ENCODE measurements at places on chromosomes 3 and 15.

DNA sequence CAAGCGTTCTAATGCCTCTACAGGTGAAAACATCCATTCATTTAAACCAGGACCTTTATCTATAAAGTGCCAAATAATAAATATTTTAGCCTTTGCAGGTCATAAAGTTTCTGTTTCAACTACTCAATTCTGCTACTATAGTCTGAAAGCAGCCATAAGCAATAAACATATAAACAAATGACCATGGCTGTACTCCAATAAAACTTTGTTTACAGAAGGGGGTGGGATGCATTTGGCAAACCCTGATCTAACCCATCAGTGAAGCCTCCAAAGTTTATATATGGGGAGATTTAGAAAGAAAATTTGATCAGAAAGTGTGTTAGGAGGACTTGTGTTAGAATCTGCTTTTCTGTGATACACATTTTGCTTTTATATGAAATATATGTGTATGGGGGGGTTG, 161.3 kb downstream of the ZBTB20 start:
- DNase-seq = no peak

DNA sequence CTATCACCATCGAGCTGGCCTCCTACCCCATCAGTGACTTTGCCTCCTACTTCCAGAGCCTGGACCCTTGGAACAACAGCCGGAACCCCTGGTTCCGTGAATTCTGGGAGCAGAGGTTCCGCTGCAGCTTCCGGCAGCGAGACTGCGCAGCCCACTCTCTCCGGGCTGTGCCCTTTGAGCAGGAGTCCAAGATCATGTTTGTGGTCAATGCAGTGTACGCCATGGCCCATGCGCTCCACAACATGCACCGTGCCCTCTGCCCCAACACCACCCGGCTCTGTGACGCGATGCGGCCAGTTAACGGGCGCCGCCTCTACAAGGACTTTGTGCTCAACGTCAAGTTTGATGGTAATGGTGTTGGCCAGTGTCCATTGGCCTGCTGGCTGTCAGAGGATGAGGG, 6.1 kb downstream of the GRM2 start:
- DNase-seq = no peak

- no peak for DNase-seq
Measured at GRCh38 chr3:24100696-24101402, 155.8 kb downstream of the NR1D2 start.

GRCh38 chr3:58668247-58668646, 1.7 kb upstream of the FAM3D start:
- no peak for DNase-seq
